ENCODE measurements at places on chromosomes 5 and 9. TPM values are rescaled to one million over a fixed set of nuclear protein-coding genes. Genes with fewer than 3 reads are reported as not detected.

GRCh38 chr9:125758986-125759763, 12.0 kb downstream of the PBX3 start:
- no peaks in the 10 kb centered on the region for H3K4me1 ChIP-seq
- H3K36me3 ChIP-seq: no peaks in the 10 kb centered on the region
- DNase-seq: no peak
- H3K4me3 ChIP-seq: no peak overlapping the region
- H3K27ac ChIP-seq: no peak overlapping the region

GRCh38 chr9:120443489-120443888, 136.5 kb downstream of the CDK5RAP2 start:
- no peaks in the 10 kb centered on the region for H3K27me3 ChIP-seq
- H3K4me3 ChIP-seq: no peak overlapping the region
- no peak overlapping the region for H3K27ac ChIP-seq
- no peaks in the 10 kb centered on the region for H3K36me3 ChIP-seq
- no peaks in the 10 kb centered on the region for H3K4me1 ChIP-seq

MARVELD2 gene
- 7.4 TPM for total RNA-seq

DNA sequence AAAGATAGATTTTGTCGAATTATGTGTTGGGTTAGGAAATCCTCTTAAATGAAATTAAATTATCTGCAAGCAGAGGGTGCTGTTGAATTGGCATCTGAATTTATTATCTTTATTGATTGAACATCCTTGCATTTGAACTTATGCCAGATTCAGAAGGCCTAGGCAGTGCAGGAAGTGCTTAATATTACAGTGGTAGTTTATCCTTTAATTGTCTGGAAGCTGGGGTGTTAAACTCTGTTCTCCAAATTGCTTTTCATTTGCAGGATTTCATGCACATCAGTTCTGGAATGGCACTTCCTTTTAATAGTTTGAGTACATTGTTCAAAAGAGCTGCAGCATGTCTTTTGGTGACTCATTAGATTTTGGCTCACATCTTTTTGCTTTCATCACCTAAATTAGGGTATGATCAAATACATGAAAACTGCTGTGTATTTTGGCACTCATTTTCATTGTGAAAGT, 186.3 kb downstream of the KDM4C start:
- H3K4me1 ChIP-seq: no peaks in the 10 kb centered on the region
- H3K4me3 ChIP-seq: no peak overlapping the region
- no peaks in the 10 kb centered on the region for H3K27me3 ChIP-seq
- H3K27ac ChIP-seq: no peak overlapping the region
- no peaks in the 10 kb centered on the region for H3K36me3 ChIP-seq
